ENCODE measurements at places on chromosomes 4 and X.

- no peak for DNase-seq
These were observed 61.3 kb downstream of the MTHFD2L start for GRCh38 chr4:74219240-74219639.

GRCh38 chr4:113607998-113608397 is 153.5 kb downstream of the CAMK2D start:
- no peak for DNase-seq

GRCh38 chrX:100685284-100685996 is 41.4 kb downstream of the SRPX2 start:
- DNase-seq, result peak; percentile 49

- no peak for DNase-seq
These were observed 224.2 kb downstream of the RCHY1 start for GRCh38 chr4:75289914-75290582.

GRCh38 chr4:153622778-153623240 is 61.3 kb upstream of the TLR2 start:
- DNase-seq, result no peak

DNA sequence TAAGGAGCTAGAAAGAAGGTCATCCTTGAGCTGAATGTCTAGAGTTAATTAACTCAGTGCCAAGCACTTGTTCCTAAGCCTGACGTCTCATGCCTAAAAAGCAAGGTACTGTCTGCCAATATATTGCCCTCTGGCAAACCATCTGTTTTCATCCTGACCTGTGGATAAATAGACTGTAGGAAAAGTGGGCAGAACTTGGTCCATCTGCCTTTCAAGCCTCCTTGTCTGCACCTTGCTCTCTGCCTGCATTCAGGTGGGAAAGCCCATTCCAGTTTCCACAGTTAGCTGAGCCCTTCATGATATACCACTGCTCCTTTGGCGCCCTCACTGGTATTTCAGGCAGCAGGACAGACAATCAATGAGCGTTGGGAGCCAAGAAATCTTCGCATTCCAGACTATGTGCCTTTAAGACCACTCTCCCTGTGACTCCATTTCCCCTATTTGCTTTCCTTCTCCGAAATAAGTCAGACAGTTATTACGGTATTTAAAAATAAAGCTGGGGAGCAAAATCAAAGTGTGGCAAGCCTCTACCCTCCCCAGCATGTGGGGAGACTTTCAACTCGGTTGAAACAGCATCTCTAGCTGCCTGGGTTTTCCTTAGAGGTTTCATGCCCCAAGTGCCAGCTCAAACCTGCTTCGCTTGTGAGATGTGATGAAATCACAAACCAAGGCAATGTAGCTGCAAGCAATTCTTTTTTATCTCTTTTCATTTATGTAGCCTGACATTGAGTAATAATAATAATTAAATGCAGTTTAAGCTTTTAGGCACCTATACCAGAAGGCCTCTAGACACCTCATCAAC is 2.5 kb upstream of the CCDC149 start:
- no peak for DNase-seq

DNA sequence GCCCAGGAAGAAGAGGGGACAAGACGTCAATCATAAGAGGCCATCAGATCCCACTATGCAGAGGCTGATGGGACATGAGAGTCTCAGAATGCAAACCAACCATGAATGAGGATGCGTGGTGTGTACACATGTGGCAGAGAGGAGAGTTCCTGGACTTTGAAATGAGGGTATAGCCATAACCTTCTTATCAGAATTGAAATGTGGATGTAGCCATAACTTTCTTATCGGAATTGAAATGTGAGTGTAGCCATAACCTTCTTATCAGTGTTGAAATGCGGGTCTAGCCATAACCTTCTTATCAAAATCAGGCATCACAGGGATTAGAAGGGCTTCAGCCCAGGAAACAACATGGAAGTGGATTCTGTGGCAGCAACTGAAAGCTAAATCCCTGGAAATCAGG is 415.5 kb upstream of the FAT1 start:
- no peak for DNase-seq

- DNase-seq, result no peak
These were observed 557.6 kb upstream of the DIPK2B start for GRCh38 chrX:45758319-45758718.

- DNase-seq, result no peak
These were observed 345.7 kb upstream of the FAT1 start for GRCh38 chr4:187069398-187069797.

GRCh38 chrX:88605222-88605583 is 141.8 kb upstream of the CPXCR1 start:
- no peak for DNase-seq

DNA sequence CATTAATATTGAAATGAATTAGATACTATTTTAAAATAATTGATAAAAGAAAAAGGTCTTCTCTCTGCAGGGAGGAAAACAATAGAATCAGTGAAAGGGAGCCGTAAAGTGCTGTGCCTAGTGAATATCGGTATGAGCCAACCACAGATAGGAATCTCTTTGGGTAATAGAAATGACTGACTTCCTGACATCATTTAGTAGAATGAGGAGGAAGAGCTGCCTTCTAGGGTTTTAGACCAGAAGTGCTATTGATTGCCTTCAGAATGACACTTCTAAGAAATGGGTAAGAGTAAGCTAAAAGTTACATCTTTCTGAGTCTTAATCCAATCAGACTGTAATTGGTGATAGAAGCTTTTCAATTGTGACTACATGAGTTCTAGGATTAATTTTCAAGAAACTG is 134.0 kb upstream of the MAP9 start:
- DNase-seq, result no peak

DNA sequence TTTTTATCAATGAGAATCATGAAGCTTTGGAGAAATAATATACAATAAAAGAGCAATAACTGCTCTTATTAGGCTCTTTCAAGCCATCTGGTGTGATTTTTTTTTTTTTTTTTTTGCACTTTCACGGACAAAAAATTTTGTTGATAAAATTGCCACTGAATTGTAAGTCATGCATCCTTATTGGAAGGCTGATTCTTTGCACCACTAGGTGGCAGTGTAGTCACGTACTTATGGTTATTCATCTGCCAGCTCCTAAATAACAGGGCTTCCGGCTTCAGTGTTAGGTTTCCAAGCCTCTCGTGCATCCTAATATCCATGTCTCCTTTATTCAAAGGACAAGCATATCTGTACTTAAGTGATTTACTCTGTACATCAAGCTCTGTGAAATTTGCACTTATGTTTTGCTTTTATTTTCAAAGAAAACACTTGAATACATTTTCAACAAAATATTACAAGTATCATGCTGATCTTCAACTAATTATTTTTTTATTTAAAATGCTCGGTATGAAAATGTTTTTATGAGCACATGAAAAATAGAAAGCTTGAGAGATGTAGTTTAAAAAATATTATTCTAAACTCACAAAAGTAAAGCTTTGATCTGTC is 1578.3 kb upstream of the TENM3 start:
- DNase-seq, result peak; percentile 20

DNA sequence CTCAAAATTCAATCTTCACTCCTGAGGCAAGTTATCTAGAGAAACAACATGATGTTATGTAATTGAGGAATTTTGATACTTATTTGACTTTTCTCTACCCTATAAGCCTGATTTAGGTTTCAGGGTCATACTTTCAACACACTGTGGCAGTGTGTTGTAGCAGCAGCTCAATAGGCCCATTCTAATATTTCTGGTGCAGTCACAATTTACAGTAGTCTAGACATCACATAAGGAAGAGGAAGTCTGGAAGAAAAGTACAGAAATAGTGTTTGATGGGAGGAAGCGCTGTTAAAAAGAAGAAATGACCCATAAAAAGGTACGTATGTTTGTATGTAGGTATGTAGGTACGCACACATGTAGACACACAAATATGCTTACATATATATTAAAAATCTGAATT is 194.3 kb downstream of the ARHGAP24 start:
- no peak for DNase-seq

DNA sequence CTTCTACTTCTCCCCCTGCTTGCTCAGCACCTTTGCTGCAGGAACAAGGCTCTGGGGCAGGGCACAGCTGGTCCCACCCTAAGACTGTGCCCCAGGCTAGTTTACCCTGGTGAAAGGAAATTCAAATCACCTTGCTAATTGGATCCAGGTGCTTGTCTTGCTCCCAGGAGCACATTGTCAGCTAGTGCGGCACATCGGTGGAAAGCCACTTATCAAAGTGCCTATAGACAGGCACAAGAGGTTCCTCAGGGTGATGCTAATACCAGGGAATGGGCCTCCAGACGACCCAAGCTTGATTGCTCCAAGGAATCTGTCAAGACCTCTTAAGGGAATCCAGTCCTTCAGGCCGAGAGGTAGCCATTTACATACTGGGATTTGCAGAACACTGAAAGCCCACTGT is 64.5 kb upstream of the PRPS1 start:
- DNase-seq, result no peak

DNA sequence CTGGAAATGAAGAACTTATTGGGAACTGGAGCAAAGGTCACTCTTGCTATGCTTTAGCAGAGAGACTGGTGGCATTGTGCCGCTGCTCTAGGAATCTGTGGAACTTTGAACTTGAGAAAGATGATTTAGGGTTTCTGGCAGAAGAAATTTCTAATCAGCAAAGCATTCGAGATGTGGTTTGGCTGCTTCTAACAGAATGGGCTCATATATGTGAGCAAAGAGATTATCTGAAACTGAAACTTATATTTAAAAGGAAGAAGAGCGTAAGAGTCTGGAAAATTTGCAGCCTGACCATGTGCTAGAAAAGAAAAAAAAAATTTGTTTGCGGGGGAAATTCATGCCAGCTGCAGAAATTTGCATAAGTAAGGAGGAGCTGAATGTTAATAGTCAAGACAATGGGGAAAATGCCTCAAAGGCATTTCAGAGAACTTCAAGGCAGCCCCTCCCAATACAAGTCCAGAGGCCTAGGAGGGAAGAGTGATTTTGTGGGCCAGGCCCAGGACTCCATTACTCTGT is 35.9 kb upstream of the PAPSS1 start:
- no peak for DNase-seq

GRCh38 chr4:107363125-107363524 is 327.0 kb upstream of the DKK2 start:
- DNase-seq, result no peak

DNA sequence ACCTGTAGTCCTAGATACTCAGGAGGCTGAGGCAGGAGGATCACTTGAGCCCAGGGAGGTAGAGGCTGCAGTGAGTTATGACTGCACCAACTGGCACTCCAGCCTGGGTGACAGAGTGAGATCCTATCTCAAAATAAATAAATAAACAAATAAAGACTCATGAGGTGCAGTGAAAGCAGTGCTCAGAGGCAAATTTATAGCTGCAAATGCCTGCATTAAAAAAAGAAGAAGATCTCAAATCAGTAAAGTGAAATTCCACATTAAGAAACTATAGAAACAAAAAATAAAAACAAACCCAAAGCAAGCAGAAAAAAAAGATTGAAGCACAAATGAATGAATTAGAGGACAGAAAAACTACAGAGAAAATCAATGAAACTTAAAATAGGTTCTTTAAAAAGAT is 22.5 kb upstream of the HSD17B13 start:
- no peak for DNase-seq

GRCh38 chrX:68705986-68706385 is 58.5 kb downstream of the STARD8 start:
- no peak for DNase-seq

GRCh38 chrX:132848296-132848970 is 110.0 kb downstream of the HS6ST2 start:
- no peak for DNase-seq

DNA sequence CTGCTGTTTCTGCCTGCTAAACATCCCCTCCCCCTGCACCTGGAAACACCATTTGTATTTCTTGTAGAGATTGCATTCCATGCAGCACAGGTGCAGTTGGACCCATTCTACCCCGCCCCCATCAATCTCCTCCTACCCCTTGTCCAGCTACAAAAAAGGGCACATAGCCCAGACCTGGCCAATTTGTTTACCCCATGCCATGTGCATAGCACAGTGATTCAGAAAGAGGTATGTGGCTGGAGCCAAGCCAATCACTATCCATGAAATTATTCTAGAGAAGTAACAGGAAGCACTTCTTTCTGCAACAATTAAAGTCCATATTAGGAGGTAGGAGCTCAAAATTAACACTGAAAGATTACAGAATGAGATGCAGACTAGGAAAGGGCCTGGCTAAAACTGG is 20.2 kb upstream of the TMEM184C start:
- no peak for DNase-seq

All from T-helper 9 cell (primary cell).